ENCODE measurements at places on chromosomes 12 and 14. TPM values are rescaled to one million over a fixed set of nuclear protein-coding genes. Genes with fewer than 3 reads are reported as not detected.

- DNase-seq, result no peak
Observed at GRCh38 chr12:127552838-127553237, 714.1 kb upstream of the TMEM132C start.

DNA sequence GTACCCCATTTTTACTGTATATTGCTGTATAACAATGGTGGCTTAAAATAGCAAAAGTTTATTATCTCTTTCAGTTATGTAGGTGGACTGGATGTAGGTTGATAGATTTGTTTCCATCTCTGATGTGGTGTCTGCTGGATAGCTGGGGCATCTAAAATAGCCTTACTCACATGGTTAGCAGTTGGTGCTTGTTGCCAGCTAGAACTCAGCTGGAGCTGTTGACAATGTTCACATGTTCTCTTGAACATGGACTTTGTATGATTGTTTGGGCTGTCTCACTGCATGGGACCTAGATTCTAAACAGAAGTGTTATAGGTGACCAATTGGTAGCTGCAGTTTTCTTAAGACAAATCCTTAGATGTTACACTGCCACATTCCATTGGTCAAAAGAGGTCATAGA, 126.9 kb downstream of the GPHN start:
- no peak for DNase-seq

DNA sequence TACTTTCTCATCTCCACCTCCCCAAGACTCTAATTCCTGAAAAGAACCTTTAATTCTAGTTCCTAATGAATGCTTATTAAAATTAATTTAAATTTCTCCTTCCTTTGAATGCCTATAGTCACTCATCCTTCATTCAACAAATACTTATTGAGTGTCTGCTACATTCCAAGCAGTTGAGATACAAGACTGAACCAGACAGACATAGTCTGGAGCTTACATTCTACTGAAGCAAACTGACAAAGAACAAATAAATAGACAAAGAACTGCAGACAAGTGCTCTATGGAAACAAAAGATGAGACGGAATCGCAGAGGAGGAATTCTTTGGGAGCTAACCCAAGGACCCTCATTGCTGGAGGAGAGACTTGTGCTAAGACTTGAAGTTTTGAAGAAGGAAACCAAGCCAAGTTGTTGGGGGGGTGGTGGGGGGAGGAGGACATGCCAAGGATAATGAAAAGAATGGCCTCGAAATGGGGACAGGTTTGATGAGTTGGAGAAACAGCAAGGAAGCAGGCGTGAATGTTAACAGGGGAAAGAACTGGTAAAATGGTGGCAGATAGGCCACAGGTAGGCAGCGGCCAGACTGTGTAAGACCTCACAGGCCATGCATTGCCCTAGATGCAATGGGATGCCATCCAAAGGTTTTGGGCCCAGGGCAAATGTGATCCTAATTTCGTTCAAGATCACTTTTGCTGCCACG, 9.7 kb upstream of the TDG start:
- peak; percentile 70 for DNase-seq

GRCh38 chr12:94498073-94498472, 38.4 kb upstream of the CEP83 start:
- no peak for DNase-seq

GRCh38 chr12:65640489-65640901, 183.8 kb upstream of the HMGA2 start:
- peak; percentile 83 for DNase-seq

DNA sequence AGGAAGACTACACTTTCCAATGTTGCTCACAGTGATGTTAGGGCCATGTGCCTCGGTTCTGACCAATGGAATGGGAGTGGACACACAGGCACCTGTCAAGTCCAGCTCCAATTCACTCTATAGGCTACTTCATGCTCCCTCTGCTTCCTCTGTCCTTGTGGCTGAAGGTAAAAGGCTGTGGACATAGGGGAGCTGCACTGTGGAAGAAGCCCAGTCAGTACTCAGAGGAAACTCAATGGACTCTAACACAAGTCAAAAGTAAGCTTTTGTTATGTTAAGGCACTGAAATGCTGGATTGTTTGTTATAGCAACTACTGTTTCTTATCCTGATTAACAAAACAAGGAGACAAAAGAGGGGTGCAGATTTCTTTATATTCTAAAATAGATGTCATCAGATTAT, 278.2 kb downstream of the BCL11B start:
- DNase-seq, result no peak

The OR6C74 gene
- polyA plus RNA-seq, result not detected

DNA sequence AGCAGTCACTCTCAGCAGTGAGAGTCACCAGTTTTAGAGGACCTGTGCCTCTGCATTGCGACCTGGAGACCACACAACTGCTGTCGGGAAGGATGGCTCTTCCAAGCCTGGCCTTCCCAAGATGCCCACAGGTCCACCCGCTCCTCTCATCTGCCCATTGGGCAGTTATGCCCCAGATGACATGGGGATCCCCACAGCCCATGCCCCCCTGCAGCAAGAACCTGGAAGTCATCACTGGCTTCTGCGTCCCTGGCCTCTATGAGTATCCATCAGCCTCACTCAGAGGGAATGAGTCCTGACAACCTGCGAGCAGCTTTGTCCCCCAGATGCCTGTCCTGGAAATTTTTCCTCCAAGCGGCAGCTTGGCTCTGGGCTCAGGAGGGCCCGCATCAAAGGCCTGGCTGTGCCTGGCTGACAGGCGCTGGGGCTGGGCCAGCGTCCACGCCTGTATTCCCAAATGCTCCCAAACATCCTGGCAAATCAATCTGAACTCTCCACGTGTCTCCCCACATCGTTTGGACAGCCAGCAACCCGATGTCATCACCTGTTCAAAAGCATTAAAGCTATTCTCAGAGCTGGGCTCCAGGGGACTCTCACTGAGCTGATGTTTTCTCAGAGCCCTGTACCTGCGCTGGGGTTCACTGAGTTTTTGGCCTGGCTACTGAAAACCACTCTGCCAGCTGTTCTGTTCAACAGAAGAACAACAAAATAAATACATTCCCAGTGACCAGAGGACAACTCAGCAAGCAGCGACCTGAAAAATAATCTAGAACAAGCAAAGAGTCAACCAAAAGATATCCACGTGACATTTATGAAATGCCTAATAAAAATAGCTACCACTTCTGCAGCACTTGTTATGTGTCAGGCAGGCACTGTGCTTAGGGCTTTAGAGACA, 57.8 kb downstream of the CLMN start:
- DNase-seq, result no peak

DNA sequence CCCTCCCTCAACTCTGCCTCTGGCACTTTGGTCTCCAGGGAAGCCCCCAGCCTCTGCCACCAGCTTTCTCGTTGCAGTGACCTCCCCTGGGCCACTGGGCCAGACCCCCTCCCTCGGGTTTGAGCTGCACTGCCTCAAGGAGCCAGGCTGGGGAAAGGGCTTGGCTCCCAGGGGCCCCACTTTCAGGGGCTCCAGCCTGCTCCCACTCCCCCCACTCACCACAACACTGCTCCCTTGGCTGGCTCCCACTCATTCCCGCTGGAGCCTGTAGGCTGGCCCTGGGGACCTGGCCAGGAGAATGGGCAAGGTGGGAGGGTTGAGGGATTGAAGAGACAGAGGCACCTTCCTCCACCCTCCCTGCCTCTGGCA, 19.3 kb upstream of the KIF26A start:
- DNase-seq, result no peak

The TAS2R20 gene
- polyA plus RNA-seq, result 0.06 TPM

DNA sequence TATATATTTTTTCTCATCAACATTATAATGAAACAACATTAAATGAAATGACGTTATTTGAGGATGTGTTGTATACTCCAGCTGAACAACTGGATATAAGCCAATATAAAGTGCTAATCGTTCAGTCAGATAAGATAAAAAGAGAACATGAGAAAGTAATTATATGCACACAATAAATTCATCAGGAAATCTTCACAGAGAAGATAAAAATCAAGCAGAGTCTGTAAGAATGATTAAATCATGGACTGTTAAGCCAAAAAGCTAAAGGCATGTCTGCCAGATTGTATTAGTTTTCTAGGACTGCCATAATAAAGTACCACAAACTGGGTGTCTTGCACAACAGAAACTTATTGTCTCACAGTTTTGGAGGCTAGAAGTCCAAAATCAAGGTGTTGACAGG, 178.6 kb downstream of the NELL2 start:
- DNase-seq, result no peak

The CKAP4 gene
- polyA plus RNA-seq, result 282 TPM

GRCh38 chr14:93906341-93907329, 20.5 kb upstream of the FAM181A start:
- peak; percentile 13 for DNase-seq

The ZFHX2 gene
- polyA plus RNA-seq, result 0.11 TPM

The RNASE1 gene
- polyA plus RNA-seq, result not detected

GRCh38 chr14:63454436-63454835, 88.7 kb downstream of the PPP2R5E start:
- DNase-seq, result no peak

GRCh38 chr14:68634332-68634731, 158.5 kb downstream of the ZFP36L1 start:
- DNase-seq, result peak; percentile 77

The LRRK2 gene
- polyA plus RNA-seq, result 2.9 TPM

The PMEL gene
- polyA plus RNA-seq, result 0.41 TPM

- DNase-seq, result no peak
Observed at GRCh38 chr12:19981944-19982343, 386.4 kb upstream of the PDE3A start.

The SLC6A15 gene
- polyA plus RNA-seq, result 0.10 TPM

DNA sequence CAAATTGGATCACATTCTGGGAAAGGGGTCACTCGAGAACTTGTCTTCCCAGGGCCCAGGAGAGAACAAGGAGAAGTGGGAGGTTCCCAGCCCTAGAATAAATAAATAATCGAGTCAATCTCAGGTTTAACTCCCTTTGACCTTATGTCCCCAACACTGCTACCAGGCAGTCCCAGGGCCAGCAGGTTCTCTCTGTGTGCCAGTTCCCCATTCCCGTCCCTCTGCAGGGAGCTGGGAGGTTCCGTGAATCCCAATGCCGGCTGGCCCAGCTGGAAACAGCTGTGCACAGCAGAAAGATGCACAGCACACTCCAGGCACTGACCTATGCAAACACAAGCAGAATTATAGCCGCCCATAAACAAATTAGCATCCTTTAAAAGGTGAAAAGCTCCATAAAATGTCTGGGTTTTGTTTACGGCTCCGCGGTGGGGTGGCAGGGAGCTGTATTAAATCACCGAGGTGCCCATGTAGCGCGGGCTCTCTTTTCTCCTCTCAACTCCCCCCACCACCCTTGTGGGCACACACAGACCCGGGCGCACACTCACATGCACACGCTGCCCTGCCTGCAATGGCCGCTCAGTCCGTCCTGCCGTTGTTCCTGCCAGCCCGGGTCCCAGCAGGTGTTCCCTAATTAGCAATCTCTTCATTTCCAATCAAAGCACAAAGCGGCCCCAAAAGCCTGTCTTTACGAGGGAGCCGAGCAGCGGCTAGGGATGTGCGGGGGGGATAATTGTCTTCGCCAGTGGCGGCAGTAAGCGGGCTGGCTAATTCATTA, 46.6 kb upstream of the ESRRB start:
- DNase-seq, result no peak

DNA sequence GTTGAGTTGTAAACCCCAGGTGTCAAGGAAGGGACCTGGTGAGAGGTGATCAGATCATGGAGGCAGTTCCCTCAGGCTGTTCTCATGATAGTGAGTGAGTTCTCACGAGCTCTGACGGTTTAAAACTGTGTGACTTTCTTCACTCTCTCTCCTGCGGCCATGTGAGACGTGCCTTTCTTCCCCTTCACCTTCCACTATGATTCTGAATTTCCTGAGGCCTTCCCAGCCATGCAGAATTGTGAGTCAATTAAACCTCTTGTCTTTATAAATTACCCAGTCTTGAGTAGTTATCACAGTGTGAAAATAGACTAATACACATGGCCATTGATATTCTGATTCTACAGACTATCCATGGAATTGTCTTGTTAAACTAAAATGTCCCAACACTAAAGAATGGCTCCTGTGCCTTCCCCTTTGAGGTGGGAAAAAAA, 85.6 kb downstream of the SLC2A13 start:
- DNase-seq, result no peak
